NCI-H524 treated with DMSO at 0.1 percent for 48 hours (cell line): ENCODE measurements at places on chromosomes 13 and 19.

GRCh38 chr13:71863254-71863865 lies 3.6 kb downstream of the DACH1 start:
- no peak for DNase-seq

GRCh38 chr13:32726374-32727037 lies 140.3 kb downstream of the PDS5B start:
- DNase-seq, result no peak

- no peak for DNase-seq
These were observed 22.6 kb downstream of the MCF2L start for GRCh38 chr13:112991609-112992008.

- DNase-seq, result no peak
These were observed 126.6 kb downstream of the USP12 start for GRCh38 chr13:27044837-27045570.

- DNase-seq, result no peak
These were observed 39.2 kb downstream of the TSSK6 start for GRCh38 chr19:19475849-19476828.

- DNase-seq, result no peak
These were observed 17.6 kb upstream of the AKAP8 start for GRCh38 chr19:15397236-15397635.

GRCh38 chr13:97028441-97029299 lies 34.4 kb upstream of the OXGR1 start:
- DNase-seq, result peak; percentile 11

DNA sequence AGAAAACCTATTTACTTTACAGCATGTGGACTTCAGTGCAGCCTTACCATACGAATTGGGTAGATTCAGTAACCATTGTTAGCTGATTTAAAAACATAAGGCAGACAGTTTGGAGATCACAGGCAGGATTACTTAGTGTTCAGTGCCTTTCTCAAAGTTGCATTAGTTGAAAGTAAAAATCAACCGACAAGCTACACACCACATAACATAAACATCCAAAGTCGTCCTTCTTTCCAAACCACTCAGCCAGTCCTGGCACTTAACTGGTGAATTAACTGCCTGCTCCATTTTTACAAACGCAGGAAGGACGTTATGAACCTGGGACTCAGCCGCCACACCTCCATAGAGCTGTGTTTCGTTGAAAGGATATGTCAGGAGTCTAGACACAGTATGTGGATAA lies 91.4 kb downstream of the COL4A1 start:
- DNase-seq, result no peak

GRCh38 chr19:1663852-1664251 lies 11.4 kb upstream of the TCF3 start:
- no peak for DNase-seq

DNA sequence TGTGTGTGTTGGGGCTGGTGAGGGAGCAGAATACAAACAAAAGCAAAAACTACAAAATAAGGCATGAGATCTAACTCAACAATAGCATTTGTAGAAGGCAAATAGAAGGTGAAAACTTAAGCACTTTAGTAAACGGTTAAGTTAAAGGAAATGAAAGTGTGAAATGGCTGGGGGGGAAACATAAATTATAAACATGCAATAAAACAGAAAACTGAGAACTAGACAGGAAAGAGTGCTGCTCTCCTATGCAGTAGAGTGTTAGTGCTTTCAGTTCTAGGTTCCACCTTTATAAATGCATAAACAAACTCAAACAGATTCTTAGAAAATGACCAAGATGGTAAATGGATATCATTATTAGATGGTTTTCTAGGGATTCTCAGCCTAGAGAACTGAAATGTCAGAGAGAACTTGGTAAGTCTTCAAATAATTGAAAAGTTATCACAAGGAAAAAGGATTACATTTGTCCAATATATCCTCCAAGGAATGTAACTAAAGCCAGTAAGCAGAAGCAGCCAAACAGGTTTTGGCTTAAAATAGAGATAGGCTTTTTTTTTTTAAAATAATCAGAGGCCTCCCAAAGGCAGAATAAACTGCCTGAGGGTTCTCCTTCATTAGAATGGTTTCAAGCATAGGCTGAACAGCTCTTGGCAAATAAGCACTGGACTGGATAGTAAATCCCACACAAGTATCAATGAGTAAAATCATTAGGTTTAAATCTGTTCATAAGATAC lies 23.3 kb downstream of the RBM26 start:
- DNase-seq, result no peak

DNA sequence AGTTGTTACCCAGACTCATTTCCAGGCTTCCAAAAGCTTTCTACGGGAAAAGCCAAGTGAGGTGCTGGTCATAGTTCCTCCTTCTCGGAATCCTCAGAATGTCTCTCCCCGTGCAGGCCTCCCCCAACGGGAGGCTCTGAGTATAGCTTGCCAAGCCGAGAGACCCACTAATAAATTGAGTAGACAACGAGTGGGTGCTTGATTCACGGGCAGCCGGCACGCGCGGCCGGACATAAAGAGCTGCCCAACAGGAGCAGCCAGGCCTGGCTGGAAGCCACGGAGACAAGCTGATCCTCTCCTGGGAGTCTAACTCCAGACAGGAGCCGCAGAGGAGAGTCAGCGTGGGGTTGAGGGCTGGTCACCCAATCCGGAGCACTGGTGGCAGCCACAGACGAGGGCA lies 43.4 kb upstream of the MEDAG start:
- DNase-seq, result no peak

DNA sequence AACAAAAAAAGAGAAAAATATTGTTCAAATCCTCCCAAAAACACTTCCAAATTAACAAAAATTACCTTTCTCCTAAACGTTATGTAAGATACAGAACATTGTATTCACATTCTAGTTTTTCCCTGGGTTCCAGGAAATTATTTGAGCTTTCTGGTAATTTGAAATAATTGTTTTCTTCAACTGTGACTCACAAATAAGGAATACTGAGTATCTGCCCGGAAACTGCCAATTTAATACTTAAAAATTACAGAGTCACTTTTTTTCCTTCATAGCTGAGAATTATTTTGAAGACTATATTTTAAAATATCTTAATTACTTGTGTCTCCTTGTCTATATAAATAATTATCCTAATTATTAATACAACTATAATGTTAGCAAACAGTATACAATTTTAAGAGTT lies 709.0 kb upstream of the ARGLU1 start:
- no peak for DNase-seq

DNA sequence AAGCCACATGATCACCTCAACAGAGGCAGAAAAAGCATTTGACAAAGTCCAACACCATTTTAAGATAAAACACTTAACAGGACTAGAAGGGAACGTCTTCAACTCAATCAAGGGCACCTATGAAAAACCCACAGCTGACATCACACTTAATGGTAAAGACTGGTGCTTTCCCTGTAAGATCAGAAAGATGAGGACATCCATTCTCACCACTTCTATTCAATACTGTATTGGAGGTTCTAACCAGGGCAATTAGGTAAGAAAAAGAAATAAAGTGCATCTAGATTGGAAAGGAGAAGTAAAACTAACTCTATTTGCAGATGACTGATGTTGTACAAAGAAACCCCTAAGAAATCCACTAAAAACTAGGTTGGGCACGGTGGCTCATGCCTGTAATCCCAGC lies 11.2 kb upstream of the AKAP8 start:
- DNase-seq, result no peak

- peak; percentile 53 for DNase-seq
These were observed 826 bp downstream of the RASIP1 start for GRCh38 chr19:48739404-48740163.

DNA sequence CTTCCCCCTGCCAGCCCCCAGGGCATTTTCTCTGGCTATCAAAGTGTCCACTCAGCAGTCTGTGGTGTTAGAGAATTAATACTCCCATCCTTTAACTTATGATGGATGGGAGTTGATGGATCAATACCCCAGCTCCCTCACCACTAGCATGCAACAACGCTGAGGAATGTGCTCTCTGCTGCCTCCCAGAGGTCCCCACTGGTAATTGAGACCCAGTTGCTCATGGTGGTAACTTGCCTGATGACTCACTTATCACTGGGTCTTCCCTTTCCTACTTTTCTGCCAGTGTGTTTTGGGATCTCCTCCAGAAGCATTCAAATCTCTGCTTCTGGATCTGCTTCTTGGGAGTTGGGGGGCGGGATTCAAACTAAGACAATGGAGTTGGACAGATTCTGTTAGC lies 20.3 kb upstream of the CACNA1A start:
- DNase-seq, result no peak

- no peak for DNase-seq
These were observed 36.3 kb upstream of the FLT1 start for GRCh38 chr13:28531077-28531844.

- no peak for DNase-seq
These were observed 1219.1 kb downstream of the UQCRFS1 start for GRCh38 chr19:27993619-27994570.

DNA sequence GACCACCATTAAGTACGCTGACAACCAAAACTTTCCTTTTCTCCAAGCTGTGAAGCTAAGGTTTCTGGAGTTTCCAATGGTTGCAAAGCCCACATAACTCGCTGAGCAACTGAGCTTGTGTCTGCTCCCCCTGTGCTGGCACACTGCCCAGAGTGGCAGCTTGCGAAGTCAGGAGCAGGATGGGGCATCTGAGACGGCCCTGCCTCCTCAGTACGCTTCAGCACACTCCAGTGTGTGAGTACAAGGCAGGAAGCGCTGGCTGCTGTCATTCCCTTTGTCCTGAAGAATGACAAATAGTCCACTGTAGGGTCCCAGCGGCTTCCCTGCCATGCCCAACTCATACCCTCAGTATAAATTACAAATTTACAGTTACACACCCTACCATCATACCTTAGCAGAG lies 51.5 kb downstream of the SKA3 start:
- peak; percentile 93 for DNase-seq

GRCh38 chr19:50556282-50557008 lies 11.8 kb downstream of the LRRC4B start:
- DNase-seq, result no peak

DNA sequence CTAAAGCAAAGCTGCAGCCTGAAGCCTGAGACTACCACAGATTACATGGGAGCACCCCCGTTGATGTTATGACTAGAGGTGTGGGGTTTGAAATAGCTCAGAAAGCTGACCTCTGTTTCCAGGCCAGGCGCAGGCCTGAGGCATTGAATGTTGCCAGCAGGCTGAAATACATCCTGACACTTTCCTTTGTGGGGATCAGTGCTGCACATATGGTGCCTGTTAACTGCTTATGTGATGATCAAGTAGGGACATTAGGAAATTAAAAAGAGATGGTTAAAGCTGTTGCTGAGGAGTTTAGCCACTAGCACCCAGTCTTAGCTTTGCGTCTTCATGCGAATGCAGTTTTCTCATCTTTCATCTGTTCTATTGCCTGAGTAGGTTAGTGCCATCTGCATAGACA lies 83.2 kb downstream of the CCNA1 start:
- peak; percentile 87 for DNase-seq

DNA sequence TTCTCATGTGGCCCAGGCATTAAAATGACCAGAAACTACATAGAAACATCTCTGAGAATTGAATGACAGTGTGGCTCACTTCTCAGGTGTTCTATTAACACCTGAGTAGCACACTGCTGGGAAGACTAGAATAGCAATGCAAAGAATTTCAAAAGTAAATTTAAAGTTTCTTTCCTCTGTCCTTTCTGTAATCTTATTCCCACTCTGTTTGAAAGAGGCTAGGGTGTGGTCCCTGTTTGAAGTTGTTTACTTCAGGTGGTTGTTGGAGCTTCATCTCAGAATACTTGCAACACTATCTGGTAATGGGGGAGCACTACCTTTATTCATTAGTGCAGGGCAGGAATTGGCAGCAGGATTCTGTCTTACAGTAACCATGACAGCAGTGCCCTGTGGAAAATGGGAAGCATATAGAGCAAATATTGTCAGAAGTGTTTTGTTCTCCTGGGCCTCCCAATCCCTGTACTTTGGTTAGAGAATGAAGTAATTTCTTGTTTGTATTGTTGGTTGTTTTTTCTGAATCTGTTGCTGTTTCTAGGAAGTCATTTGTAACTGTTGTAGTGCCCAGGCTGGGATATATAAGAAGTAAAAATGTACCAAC lies 1210.2 kb upstream of the ATXN8OS start:
- no peak for DNase-seq

- no peak for DNase-seq
These were observed 12.8 kb downstream of the F2RL3 start for GRCh38 chr19:16901491-16902175.

DNA sequence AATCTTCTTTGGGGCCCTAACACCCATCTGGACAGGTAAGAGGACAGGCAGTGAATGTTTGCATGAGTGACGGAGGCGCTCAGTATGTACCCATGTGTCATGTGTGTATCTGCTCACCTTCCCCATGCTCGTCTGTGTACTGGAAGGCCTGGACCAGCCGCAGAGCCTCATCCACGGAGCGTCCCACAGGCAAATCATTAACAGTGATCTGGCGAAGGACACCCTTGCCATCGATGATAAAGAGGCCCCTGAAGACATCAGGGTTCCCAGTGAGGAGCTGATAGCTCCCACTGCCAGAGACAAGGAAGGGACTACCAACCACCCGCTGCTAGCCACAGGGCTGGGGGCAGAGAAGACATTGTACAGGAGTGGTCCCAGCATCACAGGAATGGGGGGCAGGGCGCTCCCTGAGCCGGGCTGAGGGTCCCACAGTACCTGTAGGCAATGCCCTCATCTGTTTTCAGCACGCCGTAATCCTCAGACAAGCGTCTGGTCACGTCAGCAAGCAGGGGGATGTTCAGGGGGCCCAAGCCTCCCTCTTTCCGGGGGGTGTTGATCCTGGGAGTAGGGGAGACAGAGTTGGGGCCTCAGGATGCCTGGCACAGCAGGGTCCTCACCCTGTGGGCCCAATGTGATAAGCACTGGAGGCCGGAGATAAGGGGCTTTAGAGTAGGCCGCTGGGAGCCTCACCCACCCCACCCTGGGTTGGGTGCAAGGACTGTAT lies 1.7 kb downstream of the PRDX2 start:
- no peak for DNase-seq

GRCh38 chr13:30730526-30730925 lies 4.8 kb upstream of the ALOX5AP start:
- peak; percentile 93 for DNase-seq

GRCh38 chr13:32737679-32738078 lies 151.4 kb downstream of the PDS5B start:
- no peak for DNase-seq

GRCh38 chr19:48858984-48859710 lies 9.3 kb downstream of the PLEKHA4 start:
- DNase-seq, result no peak

DNA sequence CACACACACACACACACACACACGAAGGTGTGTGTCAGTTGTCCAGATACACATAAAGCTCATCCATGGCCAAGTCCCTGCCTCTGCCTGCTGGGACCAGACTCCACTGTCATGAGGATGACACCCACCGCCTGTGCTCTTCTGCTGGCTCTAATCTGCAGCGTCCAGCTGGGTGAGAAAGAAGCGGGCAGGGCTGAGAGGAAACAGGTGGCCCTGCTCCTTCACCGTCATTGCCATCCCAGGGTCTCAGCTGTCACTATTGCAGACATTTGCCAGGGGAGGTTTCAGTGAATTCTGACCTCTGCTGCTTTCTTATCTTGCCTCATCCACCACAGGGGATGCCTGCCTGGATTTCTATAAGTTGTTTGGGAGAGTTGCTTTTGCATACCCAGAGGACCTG lies 31.4 kb downstream of the SCGB2B2 start:
- peak; percentile 78 for DNase-seq

GRCh38 chr19:5335593-5335992 lies 5.0 kb downstream of the PTPRS start:
- no peak for DNase-seq
